ENCODE measurements at places on chromosomes 4 and X.

DNA sequence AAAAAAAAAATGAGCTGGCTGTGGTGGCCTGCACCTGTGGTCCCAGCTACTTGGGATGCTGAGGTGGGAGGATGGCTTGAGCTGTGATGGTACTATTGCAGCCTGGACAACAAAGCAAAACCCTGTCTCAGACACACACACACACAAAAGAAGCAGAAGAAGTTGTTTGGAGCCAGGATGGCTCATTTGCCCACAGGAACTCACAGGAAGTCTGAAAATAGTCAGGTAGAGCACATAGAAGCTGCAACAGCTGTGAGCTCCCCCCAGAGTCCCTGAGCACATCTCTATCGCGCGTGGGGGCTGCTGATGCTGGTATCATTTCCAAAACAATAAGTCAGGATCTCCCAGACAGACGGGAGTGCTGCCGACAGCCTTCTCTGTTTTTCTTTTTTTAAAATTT, 13.4 kb upstream of the DHRSX start:
- no peak for DNase-seq

GRCh38 chr4:2104556-2105345, 45.6 kb downstream of the NAT8L start:
- DNase-seq, result no peak

DNA sequence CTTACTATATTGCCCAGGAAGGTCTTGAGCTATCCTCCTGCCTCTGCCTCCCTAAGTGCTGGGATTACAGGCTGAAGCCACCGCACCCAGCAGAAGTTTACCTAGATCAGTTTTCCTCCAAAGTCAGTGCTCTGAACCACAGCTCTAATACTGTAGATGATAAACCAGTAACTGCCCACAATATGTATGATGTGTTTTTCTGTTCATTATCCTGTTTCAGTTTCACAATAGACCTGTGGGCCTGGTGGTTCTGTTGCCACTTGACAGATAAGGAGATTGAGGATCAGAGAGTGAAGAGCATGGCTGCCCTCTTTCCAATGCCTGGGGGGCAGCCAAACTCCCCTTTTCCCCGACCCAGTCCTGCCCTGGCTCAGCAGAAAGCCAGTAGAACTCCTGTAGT, 87.0 kb downstream of the EFNB1 start:
- DNase-seq, result no peak

DNA sequence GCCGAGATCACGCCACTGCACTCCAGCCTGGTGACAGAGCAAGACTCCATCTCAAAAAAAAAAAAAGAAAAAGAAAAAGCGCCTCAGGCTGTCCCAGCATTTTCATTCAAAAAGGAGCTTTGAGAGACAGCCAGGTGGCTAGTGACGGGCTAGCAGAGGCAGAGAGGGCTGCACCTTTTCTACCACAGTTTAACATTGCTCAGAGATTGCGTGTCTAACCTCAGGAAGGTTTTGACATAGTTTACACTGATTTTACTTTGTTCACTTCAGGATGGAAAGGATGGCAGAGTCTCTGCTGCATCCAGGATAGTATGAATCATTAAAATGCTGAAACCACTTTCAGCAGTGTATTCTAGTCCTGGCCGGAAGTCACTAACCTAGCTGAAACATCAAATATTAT, 28.1 kb downstream of the ZFP42 start:
- no peak for DNase-seq

DNA sequence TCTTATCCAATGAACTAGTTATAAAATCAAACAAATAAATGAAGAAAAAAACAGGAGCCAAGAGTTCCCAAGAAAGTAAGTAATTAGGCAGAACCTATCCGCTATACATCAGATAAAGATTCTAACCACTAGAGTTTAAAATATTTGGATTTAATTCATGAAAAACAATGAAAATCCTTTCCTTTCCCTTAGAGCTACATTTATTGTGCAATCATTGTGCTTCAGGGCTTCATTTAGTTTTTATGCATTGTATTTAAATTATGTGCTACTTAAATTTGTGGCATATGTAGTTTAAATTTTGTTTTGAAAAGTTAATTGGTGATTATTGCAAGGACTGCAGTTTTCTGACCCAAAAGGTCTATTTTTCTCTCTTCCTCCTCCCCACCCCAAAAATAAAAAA, 17.9 kb downstream of the GNRHR start:
- no peak for DNase-seq

Data from adrenal gland (tissue), 19 donors.